ENCODE measurements at places on chromosomes 5 and 9.

- no peak for DNase-seq
Measured at GRCh38 chr5:137760719-137761516, 6.8 kb upstream of the HNRNPA0 start.

GRCh38 chr9:6590334-6590733 lies 55.2 kb downstream of the GLDC start:
- no peak for DNase-seq

- DNase-seq = no peak
Measured at GRCh38 chr9:87601176-87601575, 103.5 kb downstream of the DAPK1 start.

DNA sequence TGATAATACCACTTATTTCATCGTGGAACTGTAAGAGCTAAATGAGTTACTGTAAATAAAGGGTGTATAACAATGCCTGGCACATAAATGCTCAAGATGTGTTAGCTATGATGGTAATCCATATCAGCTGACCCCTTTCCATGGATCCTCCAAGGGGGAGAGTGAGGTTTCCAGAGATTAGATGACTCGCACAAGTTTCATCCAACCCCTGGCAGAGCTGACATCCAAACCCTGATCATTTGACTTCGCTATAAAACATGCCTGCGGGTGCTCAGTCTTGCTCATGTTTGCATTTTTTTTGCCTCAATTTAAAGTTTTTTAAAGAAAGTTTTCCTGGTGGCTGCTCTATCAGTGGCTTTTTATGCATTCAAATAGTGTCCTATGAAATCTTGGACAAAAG lies 145.7 kb upstream of the SMIM23 start:
- DNase-seq = no peak

DNA sequence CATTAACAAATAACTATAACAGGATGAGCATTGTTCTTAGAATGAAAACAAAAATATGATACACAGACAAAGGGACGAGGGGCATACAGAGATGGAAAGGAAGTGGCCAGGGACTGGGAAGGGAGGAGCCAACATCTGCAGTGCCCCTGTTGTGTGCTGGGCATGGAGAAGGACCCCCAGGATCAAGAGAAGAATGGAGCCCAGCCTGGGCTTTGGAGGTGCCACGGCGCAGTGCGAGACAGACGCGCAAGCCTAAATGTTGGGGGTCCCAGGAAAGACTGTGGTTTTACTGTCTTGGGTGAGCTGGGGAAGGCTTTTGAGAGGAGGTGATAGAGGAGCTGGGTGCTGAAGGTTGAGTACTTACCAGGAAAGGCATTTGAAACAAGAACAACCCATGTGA lies 28.4 kb upstream of the DUSP1 start:
- DNase-seq = no peak

GRCh38 chr5:60765019-60765709 lies 65.2 kb upstream of the DEPDC1B start:
- DNase-seq = no peak

DNA sequence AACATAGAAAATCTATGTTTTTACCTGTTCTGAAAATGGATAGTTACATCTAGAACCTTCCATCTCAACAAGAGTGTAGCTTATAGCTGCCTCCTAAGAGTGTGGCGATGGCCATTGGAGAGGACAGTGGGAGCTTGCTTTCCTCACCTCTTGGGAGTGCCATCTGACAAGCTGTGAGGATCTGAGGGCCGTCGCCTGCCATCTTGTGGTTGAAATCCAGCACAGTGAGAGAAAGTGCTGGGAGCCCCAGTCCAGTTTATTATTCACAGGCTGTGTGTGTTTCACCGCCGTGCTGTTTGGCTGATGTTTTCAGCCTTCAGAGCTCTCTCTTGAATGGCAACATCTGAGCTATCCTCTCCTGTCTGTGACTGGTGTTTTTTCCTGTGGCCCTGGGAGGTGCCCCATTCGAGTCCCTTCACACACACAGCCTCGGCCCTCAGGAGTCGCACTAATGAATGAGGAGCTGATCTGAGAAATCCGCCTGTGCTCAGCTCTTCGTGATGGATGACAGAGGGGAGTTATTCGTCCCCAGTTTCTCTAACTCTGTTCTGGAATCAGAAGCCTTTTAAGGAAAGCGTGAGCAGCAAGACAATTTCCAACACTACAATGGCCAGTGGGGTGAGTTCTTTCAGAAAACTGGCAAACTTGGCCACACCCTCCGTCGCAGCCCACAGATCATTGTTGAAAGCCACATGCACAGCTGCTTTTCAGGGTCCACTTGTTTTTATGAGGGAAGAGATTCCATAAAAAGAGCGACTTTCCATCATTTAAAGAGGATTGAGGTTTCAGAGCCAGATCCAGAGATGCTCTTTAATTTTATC lies 170.3 kb downstream of the PDZD2 start:
- DNase-seq = peak; percentile 11

GRCh38 chr9:126591922-126592321 lies 21.8 kb upstream of the LMX1B start:
- no peak for DNase-seq

DNA sequence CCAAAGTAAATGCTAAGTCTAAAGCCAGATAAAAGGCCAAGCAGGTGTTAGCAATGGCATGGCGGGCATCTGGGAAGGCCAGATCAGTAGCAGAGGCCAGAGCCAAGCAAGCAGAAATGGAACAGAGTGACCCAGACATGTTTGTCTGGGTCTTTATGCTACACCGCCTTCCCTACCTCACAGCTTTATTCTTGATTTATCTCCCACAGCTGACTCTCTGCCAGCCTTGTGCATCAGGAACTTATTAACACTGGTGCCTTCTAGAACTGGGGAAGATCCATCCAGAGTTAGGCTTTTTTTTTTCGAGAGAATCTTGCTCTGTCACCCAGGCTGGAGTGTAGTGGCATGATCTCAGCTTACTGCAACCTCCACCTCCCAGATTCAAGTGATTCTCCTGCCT lies 112.5 kb upstream of the SLC44A1 start:
- DNase-seq = no peak

DNA sequence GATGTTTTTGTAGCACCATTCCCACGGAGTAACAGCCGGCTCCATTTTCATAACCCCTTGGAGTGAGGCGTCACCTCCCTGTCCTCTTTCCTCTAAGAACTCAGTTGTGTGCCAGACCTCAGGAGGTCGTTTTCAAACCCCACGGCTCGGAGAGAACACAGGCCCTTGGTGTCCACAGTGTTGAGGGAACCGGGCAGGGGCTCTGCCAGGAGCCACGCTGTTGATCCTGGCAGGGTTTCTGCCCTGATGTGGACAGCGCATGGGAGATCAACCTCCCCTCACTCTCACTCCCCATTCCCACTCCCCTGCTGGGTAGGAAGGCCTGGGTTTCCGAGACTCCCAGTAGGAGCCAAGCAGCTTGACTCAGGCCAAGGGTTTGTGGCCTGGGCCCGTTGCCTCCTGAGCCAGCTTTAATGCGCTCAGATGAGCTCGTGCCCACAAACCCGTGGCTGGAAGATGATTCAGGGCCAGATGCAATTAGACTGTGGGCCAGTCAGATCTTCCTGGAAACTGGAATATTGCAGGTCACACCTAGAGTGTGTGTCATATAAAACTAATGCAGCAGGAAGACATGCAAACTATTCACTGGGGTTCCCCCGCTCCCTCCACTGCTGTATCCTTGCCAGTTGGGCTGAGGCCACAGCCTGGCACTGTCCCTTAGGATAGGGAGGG lies 133.4 kb downstream of the SLC12A2 start:
- DNase-seq = no peak

DNA sequence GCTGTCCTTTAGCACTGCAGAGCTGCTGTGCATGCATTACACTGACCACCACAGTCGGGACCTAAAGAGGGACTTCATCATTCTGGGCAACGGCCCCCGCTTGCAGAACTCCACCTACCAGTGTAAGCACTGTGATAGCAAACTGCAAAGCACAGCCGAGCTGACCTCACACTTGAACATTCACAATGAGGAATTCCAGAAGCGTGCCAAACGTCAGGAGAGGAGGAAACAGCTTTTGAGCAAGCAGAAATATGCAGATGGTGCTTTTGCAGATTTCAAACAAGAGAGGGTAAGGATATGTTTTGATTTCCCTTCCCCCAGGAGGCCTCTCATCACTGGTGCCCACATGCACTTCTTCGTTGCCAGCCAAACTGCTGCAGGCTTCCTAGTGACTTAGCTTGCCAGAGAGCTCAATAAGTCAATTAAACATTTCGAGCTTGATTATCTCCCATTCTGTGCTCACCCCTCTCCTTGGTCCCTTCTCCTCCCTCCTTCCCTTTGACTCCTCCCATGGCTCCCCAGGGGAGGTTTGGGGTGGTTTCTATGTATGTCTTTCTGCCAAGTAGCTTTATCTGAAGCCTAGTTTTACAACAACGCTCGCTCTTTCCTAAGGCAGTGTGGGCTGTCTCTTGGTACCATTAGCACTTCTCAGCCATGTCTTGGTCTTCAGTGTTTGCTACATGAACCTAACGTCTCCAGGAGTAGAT lies 66.7 kb downstream of the ZNF462 start:
- DNase-seq = no peak

DNA sequence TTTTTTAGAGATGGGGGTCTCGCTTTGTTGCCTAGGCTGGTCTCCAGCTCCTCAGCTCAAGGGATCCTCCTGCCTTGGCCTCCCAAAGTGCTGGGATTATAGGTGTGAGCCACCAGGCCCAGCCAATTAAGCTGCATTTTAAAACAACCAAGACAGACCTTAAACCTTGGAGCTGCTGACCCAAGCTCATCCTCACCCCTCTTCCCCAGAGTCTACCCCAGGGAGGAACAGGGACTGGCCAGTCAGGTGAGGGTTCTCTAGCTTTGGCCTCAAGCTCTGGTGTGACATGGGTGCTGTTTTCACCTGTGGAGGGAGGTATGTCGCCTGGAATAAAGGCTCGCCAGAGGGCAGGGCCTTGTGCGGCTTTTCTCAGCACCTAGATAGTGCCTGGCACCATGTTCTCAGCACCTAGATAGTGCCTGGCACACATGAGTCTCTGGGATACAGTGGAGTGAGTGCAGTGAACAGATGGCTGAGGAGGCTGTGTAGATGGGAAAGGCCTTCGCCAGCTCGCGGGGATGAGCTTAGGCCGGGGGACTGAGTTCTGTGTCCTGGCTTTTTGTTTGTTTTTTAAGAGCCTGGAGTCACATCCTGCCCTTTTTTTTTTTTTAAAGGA lies 7.4 kb downstream of the CDK9 start:
- DNase-seq = no peak

- peak; percentile 74 for DNase-seq
Measured at GRCh38 chr5:179827680-179828079, 7.0 kb downstream of the SQSTM1 start.

DNA sequence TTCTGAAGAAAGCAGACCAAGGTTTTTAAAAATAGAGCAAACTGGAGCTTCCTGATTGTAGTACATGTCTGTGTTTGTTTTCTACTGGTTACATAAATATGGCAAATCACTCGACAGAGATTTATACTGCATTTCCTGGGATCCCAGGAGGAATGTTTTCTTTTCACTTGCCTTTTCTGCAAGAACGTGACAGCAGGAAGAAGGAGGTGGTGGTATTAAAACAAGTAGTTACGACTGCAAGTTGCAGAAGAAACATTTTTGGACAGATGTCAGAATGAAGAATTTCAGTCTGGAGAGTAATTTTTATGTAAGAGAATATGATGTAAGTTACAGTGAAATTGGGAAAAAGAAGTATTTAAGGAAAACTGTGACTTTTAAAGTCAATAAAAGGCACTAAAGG lies 253.7 kb upstream of the NFIL3 start:
- no peak for DNase-seq

DNA sequence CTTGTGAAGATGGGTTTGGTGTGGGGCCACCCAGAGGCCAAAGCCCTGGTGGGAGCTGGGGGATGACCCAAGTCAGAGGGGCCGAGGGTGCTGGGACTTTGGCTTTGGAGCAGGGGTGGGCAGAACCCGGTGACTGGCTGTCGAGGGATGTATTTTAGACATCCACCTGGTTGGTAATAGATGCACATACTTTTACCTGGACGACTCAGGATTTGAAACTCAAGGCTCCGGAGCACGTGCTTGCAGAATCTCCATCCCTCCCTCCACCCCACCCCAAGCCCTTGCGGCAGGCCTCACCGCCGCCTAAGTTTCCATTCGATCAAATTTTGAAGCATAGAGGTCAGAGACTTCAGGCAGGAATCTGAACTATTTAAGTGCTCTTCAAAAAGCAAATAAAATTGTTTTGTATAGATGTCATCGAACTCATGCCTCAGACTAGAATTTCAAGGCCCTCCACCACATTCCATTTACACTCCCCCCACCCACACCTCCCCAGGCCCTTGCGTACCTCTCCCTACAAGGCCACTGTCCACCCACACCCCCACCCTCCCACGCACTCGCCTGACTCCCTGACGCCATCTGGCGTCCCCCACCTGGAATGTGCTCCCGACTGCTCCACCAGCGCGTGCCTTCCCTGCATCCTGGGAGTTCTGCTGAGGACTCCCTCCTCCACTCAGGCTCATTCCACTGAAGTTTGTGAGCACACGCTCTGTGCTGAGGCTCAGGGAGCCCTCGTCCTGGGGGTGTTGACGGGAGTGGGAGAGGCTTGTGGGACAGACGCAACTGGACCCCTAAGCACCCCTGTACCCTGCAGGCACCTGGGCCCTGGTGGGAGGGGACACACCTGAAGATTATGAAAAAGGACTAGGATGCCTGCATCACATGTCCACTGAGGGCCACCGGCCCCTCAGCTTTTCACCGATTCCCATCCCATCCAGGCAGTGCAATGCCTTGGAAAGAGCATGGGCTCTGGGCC lies 56.4 kb upstream of the RPL26L1 start:
- no peak for DNase-seq
